ENCODE measurements at places on chromosomes 11 and 22.

GRCh38 chr11:122149202-122149601 is 33.2 kb upstream of the BLID start:
- DNase-seq: no peak

DNA sequence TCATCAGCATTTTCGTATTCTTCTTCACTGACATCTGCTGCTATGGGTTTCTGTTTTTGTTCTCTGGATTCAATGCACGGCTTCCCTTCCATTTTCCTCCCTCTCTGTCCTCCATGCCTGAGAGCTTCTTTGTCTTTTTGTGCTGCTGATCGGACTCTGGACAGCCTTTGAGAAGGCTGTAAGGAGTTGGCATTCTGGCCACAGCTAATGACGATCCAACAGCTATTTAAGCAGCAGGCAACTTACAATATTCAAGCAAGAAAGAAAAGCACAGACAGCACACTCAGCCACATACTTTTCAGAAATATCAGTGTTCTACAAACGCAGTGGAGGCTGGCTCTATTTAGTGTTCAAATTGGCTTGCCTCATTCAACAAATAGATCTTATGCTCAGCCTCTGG is 60.9 kb upstream of the ZC3H12C start:
- DNase-seq: no peak

GRCh38 chr11:6625832-6626420 is 6.7 kb upstream of the TPP1 start:
- no peak for DNase-seq

DNA sequence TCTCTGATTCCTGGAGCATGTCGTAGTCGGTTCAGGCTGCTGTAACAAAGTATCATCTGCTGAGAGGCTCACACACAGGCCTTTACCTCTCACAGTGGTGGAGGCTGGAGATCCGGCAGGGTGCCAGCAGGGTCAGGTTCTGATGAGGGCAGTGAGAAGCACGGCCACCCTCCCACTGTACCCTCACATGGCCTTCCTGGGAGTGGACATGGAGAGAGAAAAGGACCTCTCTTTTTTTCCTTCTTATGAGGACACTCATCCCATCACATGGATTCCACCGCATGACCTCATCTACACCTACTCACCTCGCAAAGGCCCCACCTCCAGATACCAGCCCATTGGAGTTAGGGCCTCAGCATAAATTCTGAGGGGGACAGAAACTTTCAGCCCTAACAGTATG is 99.5 kb downstream of the BCR start:
- DNase-seq: no peak

GRCh38 chr11:132139181-132139580 is 768.8 kb downstream of the NTM start:
- no peak for DNase-seq

- peak; percentile 70 for DNase-seq
These were observed 8.8 kb upstream of the OR2AT4 start for GRCh38 chr11:75105462-75105925.

- no peak for DNase-seq
These were observed 19.8 kb downstream of the USP35 start for GRCh38 chr11:78208257-78209165.

DNA sequence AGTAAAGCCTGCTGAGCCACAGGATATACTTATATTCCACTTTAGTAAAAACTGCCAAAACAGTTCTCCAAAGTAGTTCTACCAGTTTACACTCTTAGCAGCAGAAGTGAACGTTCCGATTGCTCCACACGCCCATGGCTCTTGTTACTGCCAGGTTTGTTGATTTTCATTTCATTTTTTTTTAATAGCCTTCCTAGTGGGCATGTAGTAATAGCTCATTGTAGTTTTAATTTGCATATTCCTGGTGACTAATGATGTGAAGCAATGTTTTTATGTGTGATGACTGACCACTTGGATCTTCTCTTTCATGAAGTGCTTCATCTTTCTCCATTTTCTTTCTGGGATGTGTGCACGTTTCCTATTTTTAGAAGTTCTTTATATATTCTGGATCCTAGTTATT is 4.8 kb upstream of the C11orf97 start:
- DNase-seq: no peak

GRCh38 chr22:45799291-45799690 is 127.7 kb downstream of the ATXN10 start:
- no peak for DNase-seq

DNA sequence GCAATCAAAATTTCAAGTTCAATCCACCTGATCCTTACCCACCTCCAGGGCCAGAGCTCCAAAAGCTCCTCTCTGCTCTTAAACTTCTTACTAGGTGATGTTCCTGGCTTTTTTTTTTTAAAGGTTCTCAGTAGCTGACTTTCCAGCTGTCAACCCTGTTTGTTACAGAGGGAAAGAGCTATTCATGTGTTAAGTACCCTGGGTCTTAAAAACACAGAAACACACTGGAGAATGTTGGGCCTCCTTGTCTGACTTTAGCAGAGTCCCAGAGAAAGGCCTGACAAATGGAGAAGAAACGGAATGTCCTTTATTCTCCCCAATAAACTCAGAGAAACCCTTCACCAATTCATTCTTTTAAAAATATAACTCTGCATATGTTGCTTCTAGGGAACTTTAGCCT is 3.2 kb downstream of the LRRC4C start:
- no peak for DNase-seq

- no peak for DNase-seq
These were observed 2.1 kb downstream of the CAVIN3 start for GRCh38 chr11:6318204-6318603.

DNA sequence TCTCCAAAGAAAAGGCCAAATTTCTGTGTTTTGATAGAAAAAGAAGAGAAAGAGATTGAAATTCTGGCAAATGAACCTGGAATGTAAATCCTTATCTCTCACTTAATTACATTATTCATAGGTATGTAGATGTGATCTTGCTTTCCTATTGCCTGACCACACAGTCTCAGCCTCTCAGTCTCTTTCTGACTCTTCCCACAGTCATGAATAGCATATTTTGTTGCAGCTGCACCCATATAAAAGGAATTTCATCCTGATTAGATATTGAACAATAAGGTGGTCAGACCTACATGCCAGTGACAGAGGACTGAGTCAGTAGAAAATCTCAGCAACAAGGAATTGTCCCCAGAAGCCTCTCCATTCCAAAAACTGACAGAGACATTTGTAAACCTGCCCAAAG is 62.9 kb upstream of the LRRC4C start:
- DNase-seq: no peak
